ENCODE measurements at places on chromosomes 3 and 15.
A peak's percentile ranks its signal among the peaks of the same experiment; 100 is the strongest.

- DNase-seq: no peak
Measured at GRCh38 chr15:85621094-85621493, 173.6 kb downstream of the KLHL25 start.

DNA sequence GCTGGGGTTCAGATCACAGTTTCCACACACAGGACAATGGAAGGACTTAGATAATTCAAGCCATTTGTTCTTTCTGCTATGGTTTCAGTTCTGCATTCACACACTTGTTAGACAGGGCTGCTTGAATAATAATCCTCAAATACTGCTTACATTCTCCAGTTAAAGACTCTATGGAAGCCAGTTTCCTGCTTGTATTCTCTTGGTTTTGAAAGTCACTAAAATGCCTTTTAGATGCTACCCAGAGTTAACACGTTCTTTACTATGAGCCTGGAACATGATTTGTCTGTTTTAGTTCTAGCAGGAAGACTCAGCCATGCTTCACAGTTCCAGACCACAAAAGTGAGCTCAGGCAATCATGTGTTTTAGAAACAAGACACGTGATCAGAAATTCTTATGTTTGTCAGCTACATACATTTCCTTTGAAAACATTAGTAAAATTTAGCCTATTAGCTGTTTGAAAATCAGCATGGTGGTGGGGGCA lies 152.4 kb downstream of the LEKR1 start:
- peak; percentile 3 for DNase-seq

GRCh38 chr15:65326117-65326526 lies 21.6 kb downstream of the RNU5B-1 start:
- DNase-seq: peak; percentile 9

- DNase-seq: peak; percentile 18
Measured at GRCh38 chr15:92677999-92678398, 22.4 kb upstream of the FAM174B start.
